Glutamatergic neuron (in vitro differentiated cells): ENCODE measurements at places on chromosomes 3 and 15.

DNA sequence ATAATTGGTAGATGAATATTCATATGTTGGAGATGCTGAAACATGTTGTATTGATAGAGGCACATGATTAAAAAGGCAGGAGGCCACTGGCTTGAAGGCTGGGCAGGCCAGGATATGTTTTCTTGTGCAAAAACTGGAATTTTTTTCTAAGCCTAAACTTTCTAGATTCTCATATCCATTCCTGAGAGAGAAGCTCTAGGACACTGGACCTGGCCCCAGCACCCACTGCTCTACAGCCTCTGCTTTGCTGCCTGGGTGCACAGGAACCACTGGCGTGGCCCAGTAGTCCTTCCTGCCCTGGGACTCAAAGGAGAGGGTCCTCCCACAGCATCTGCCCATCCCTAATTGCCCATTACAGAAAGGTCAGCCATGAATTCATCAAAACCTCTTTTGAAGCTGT lies 58.1 kb upstream of the APEH start:
- DNase-seq: no peak

DNA sequence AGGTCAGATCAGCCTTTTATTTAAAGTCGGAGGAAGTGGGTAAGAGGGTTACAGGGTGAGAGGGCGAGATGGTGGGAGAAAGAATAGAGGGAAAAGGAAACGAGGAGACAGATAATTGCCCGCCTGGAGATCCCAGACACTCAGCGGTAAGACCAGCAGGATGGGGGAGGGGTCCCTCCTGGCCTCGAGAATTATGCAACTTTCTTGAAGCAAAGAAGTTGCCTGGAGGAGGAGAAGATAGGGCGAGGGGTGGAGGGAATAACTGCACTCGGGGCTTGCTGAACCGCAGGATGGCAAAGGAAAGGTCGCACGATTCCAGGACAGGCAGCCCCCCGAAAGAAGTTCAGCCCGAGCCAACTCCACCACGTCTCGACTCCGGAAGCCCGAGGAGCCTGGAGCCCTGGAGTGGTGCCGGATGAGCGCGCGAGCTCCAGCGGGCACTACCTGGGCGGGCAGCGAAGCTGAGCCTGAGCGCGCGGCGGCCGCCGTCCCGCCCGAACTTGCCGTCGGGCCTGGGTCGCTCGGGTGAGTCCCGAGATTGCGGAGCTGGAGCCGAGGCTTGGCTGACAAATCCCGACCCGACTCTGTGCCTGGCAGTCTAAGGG lies 402 bp downstream of the WWTR1 start:
- no peak for DNase-seq

DNA sequence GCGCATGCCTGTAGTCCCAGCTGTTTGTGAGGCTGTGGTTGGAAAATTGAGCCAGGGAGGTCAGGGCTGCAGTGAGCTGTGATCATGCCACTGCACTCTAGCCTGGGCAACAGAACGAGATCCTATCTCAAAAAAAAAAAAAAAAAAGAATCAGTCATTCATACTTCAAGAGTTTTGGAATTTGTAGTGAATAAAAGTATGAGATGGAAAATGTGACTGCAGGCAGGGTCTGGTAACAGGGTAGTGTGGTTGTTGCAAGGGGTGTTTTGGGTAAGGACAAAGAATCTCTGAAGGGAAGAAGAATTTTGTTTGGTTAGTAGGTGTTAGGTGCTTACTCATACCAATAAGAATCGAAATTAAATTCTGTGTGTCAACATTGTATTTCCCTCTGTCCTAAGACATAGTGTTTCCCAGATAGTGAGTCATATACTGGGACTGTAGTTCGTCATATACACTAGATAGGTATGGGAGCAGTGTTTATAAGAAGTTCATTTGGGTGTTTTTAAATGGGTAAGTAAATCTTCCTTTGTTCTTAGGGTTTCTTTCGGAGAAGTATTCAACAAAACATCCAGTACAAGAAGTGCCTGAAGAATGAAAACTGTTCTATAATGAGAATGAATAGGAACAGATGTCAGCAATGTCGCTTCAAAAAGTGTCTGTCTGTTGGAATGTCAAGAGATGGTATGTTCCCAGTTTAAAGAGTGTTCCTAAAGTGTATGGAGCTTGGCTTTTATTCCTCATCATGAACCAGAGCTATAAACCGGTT lies 14.2 kb downstream of the NR1D2 start:
- no peak for DNase-seq

- no peak for DNase-seq
Observed at GRCh38 chr3:54165865-54166264, 43.5 kb downstream of the CACNA2D3 start.

- DNase-seq: no peak
Observed at GRCh38 chr3:135161425-135161824, 366.4 kb downstream of the EPHB1 start.

DNA sequence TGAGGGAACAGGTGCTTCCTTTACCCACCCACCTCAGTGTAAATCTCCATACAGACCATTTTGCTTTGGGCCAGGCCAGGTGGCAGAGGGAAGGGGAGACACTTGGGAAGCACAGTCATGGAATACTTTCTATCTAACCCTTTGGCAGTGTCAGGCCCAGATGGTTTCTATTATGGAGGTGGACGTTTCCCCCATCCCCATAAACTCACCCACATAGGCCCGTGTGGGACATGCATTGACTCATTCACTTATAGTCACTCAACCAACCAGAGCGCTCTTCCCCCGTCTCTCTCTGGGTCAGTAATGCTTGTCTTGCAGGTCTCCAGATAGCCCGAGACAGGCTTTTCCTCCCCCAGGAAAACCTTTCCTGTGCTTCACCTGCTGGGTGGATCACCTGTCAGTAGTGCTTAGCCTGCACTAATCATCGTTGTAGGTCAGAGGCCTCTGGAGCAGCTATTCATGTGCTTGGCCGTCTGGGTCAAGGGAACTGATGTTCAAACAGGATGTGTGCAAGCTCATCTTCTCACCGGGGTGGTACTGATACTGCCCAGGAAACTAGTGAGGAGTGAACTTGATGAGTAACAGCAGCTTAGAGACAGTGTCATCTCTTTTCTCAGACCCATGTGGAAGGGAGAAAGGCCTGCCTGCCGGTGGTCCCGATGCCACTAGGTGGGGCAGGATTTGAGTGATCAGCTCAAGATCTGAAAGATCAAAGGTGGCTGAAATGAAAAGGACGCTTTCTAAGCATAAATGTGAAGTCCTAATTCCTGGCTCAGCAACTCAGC lies 67.1 kb downstream of the CEMIP start:
- DNase-seq: no peak

- DNase-seq: no peak
Observed at GRCh38 chr3:98508582-98508981, 11.1 kb downstream of the OR5K2 start.

DNA sequence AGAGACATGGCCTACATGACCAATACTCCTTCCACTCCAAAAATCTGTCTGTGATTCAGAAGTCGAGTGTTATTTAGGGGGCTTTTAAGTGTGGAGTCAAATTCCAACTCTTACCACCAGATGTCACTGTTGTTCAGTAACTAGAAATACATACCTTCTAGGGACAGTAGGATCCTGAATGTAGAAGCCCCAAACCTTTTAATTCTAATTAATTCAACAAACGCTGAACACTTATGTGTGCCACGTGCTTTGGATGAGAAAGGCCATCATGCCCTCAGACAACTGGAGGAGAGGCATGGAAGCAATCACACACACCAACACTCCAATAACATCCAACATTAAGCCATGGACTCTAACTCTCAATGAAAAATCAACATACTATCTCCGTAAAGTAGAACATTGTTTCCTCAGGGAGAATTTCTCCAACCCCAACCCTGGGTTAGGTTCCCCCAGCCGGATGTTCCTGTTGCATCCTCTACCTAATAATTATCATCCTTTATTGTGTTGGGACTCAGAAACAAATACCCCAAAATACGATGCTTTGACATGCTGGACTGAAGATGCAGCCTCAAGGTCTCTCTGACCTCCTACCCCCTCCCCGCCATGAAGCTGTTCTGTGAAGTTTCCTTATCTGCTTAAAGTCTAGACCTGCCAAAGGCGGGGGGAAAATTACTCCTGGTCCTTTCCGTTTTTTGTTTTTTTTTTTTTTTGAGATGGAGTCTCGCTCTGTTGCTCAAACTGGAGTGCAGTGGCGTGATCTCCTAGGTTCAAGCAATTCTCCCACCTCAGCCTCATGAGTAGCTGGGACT lies 8.0 kb upstream of the CCDC13 start:
- DNase-seq: no peak
